ENCODE measurements at places on chromosomes 16 and 17. TPM values are rescaled to one million over a fixed set of nuclear protein-coding genes. Genes with fewer than 3 reads are reported as not detected.

DNA sequence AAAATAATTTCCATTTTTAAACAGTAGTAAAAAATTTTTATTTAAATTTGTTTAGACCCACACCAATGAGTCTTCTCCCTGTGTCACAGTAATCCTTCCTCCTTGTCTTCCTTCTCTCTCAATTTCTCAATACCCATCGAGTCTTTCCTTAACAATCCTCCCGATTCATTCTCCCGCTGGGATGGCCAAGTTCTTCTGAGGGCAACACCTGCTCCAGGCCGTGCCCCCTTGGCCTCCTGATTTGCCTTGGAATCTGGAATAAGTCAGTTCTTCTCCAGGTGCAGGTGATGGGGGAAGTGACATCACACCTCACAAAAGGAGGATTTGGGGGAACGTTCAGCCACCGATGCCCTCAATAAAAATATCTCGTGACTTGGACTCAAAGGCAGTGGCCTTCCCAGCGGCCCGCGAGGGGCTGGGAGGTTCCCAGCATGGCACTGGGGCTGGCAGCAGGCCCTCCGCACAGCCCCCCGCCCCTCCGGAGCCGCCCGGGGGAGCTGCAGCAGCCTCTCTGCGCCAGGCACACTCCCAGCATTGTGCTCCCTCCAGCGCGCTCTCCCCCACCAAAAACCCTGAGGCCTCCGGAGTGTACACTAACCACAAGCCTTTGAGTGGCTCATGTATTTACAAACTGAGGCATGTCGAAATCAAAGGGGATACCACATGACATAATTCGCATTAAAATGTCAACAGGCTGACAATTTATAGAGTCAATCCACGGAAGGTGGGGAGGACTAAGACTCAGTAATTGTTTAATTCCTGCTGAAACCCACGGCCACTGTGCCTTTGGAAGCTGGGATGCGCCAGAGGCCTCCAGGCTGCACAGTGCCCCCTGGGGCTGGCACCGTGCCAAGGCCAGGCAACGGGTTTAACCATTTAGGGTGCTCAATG, 120.5 kb downstream of the ZFHX3 start:
- DNase-seq = peak; percentile 10

- DNase-seq = no peak
Observed at GRCh38 chr17:63955232-63955631, 17.5 kb downstream of the SCN4A start.

- DNase-seq = no peak
Observed at GRCh38 chr16:79659344-79659743, 58.8 kb upstream of the MAF start.

GRCh38 chr16:85018529-85019236, 7.3 kb upstream of the ZDHHC7 start:
- no peak for DNase-seq

DNA sequence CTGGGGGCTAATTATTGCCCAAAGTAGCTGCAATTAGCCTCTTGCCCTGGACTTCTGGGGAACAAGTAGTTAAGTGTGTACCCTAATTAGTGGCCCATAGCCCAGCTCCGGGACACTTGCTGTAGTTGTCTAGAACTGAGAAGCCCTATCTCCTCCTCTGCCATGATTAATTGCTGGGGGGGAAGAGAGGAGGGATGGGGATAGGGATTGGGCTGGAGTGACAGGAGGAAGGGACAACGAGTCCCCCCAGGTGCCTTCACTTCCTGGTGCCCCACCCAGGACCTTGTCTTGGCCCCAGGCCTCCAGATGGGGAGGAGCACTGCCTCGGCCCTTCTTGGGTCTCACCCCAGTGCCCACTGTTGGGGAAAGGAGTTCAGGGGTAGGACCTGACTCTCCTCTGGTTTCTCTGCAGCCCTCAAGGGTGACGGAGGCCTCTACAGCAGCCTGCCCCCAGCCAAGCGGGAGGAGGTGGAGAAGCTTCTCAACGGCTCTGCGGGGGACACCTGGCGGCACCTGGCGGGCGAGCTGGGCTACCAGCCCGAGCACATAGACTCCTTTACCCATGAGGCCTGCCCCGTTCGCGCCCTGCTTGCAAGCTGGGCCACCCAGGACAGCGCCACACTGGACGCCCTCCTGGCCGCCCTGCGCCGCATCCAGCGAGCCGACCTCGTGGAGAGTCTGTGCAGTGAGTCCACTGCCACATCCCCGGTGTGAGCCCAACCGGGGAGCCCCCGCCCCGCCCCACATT, 17.4 kb downstream of the NGFR start:
- DNase-seq = no peak

- DNase-seq = peak; percentile 8
Observed at GRCh38 chr17:4199818-4200402, 56.9 kb downstream of the CYB5D2 start.

GRCh38 chr16:49020436-49020835, 261.2 kb downstream of the CBLN1 start:
- no peak for DNase-seq

DNA sequence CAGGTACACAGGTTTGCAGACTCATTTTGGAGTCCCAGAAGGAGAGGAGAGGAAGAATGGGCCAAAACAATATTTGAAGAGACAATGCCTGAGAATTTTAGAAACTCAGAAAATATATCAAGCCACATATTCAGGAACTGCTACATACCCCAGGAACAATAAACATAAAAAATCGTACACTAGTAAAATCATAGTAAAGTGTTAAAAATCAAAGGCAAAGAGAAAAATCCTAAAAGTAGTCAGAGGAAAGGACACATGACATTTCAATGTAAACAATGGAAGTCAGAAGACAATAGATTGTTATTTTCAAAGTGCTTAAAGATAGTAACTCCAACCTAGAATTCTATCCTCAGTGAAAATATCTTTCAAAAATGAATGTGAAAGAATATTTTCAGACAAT, 28.5 kb upstream of the NACA2 start:
- no peak for DNase-seq

DNA sequence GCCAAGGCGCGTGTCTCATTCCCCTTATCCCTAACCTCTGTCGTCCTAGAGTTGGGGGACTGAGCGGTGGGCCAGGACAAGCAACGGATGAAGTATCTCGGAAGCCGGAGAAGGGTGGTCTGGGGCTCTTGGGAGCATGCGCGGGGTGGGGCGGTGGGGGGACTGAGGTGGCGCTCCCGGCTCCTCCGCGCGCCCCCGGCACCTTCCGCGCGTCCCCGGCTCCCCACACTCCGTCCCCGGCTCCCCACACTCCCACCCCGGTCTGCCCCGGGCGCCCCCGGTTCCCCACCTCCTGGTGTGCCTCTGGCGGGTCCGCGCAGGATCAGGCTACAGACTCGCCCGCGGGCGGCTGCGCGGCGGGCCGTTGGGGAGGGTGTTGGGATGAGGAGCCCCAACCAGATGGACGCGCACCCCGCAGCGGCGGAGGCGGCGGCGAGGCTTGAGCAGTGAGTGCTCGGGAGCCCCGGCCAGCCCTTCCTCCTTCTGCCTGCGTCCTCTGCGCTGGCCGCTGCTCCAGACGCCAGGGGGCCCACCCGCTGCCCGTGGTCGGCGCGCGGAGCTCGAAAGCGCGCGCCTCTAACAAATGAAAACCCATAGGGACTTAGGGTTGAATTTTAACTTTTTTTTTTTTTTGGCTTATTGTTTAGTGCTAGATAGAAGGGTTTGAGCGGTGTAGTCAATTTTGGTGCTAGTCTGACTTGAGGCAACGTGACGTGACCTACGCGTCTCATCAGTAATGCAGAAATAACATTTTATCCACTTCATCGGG, 5.6 kb upstream of the CRYM start:
- DNase-seq = peak; percentile 64

The CCL17 gene
- total RNA-seq = not detected

The NETO2 gene
- 71.2 TPM for total RNA-seq

The EPN3 gene
- total RNA-seq = not detected

The ASB16 gene
- total RNA-seq = not detected
